Heart left ventricle (tissue), 16 donors: ENCODE measurements at places on chromosomes 7 and 10. TPM values are rescaled to one million over a fixed set of nuclear protein-coding genes. Genes with fewer than 3 reads are reported as not detected.

GRCh38 chr10:794382-794956 lies 105.0 kb upstream of the DIP2C start:
- peak; percentile 19 for DNase-seq

GRCh38 chr7:80781561-80781979 lies 137.3 kb downstream of the SEMA3C start:
- peak; percentile 46 for DNase-seq

GRCh38 chr10:35130663-35131062 lies 4.0 kb downstream of the CREM start:
- DNase-seq, result no peak

- DNase-seq, result no peak
Measured at GRCh38 chr10:52115823-52116222, 198.3 kb upstream of the DKK1 start.

GRCh38 chr10:62121187-62121530 lies 147.5 kb downstream of the RTKN2 start:
- no peak for DNase-seq

- no peak for DNase-seq
Measured at GRCh38 chr10:6643962-6644361, 63.9 kb upstream of the PRKCQ start.

GRCh38 chr10:44383749-44384600 lies 922 bp downstream of the CXCL12 start:
- peak; percentile 79 for DNase-seq

DNA sequence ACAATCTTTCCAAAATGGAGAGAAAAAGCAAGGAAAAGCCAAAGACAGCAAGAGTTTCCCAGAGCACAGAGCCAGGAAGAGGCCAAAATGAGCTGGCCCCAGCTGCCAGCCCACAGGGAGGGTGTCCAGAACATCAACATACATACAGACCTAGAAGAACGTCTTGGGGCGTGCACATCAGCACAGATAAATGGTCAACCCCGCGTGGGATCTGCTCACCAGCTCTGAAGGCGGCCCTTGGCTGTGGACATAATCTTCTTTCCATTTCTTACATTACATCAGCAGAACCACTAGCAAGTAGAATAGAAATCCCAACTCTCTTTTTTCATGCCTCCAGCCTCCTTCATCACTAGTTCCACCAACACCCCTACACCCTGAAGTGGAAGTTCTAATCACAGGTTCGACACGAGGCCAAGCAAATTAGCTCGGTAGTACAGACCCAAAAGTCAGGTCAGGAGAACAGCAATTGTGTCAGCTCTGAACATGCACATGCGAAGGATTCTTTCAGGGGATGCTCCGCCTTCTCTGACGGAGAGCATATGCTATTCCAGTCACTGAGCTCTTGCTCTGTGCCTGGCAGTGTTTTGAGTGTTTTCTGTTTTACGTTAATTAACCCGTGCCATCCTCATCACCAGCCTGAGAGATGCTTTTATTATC lies 16.4 kb downstream of the SH3PXD2A start:
- no peak for DNase-seq

GRCh38 chr7:84490661-84491060 lies 296.1 kb upstream of the SEMA3A start:
- DNase-seq, result no peak

- DNase-seq, result no peak
Measured at GRCh38 chr7:15780271-15780670, 93.8 kb upstream of the MEOX2 start.

GRCh38 chr7:44280636-44280992 lies 44.8 kb downstream of the CAMK2B start:
- no peak for DNase-seq

DNA sequence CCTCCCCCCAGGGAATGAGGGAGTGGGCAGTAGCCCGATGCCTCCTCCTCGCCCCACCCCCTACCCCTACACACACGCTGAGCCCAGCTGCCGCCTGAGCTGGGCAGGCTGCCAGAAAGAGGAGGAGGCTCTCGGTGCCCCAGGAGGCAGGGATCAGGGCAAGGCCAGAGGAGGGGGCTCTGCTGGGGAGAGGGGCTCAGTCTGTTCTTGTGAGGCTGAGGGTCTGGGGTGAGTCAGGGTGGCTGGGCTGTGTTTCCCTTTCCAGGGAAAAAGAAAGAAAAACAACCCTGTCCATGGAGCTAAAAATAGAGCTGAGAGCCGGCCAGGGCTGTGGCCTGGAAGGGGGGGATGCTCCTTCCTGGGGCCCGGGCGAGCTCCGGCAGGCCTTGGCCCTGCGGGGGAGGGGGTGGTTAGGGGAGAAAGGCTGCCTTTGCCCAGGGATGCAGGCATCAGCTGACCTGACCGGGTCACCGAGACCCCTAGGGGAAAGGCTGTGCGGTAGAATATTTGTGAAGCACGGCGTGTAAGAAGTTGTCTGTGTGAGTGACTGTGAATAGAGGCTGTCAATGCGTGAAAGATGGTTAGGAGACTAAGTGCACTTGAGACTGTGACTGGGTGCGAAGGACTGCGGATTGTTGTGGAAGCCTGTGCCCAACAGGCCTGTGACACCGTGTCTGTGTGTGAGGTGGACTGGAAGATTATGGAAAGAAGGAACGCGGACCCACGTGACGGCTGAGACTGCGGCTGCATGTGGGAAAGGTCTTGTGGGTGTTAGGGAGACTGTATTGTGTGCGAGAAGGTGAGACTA lies 1.2 kb upstream of the LZTS2 start:
- DNase-seq, result peak; percentile 91

GRCh38 chr10:90162271-90162853 lies 461.0 kb downstream of the KIF20B start:
- DNase-seq, result no peak

- DNase-seq, result no peak
Measured at GRCh38 chr7:19121977-19122588, 4.6 kb upstream of the TWIST1 start.

GRCh38 chr7:116583653-116584052 lies 58.8 kb downstream of the CAV1 start:
- DNase-seq, result no peak

- no peak for DNase-seq
Measured at GRCh38 chr7:27459021-27459730, 203.5 kb downstream of the HIBADH start.

DNA sequence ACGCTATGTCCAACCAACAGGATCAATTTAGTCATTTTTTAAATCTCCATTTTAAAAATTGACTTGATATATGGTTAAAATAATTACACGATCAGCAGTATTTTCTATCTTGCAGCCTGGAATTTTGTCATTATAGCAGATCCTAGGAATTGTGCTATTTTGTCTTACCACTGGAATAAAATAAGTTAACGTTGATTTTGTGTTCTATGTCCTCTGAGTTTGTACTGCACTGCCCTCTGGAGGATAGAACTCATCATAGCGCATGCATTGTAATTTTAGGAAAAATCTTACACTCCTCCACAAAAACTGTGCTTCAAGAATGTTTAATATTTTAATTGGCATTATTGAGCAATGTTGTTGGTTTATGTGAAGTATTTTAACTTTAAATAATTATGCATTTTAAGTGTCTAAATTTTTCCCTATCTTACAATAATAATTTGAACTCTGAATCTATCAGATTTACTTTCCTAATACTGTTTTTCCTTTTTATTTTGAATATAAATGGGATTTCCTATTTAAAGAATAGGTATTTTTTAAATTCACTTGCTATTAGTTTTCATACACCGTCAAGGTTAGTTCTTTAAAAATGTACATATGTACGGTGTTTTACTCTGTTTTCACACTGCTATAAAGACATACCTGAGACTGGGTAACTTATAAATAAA lies 220.1 kb downstream of the PPP1R3A start:
- no peak for DNase-seq

DNA sequence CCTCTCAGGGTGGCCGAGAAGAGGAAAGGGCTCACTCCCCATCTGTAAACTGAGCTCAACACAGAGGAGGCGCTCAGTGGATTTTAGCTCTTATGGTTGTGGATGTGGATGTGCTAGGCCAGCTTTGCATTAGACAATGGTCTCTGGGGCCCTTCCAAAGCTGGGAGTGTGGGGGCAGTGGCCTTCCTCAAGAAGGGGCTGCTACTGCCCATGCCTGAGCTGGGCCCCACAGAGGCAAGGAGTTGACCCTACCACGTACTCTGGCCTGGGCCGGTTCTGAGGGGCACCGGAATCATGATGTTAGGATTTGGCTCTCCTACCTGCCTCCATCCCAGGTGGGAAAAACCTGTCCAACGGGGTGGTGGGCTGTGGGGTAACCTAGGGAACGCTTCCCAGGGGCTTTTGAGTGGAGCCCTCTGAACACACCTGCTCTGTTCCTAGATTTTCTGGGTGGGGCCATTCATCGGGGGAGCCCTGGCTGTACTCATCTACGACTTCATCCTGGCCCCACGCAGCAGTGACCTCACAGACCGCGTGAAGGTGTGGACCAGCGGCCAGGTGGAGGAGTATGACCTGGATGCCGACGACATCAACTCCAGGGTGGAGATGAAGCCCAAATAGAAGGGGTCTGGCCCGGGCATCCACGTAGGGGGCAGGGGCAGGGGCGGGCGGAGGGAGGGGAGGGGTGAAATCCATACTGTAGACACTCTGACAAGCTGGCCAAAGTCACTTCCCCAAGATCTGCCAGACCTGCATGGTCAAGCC lies 11.5 kb downstream of the AQP1 start:
- no peak for DNase-seq

- no peak for DNase-seq
Measured at GRCh38 chr7:88692493-88692892, 67.0 kb upstream of the ZNF804B start.

DNA sequence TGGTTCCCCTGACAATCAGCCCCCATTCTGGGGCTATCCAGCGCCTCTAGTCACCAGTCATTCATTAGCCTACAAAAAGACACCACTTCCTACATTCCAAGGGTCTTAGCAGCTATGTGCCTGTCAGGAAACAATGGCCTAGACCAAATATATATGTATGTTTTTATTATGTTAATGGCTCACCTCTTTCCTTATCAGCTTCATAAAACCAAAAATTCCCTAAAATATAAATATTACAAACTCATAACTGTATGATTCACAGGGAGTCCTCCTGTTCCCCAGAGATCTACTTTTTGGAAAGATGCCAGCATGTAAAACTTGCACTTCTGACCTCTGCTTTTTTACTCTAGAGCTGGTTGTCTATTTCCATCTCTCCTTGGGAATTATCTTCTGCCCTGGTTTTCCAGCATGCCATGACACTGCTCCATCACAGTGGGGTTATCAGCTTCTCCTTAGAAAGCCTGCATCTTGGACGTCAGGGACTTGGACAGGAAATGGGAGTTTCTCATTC lies 79.2 kb downstream of the ABCA13 start:
- DNase-seq, result no peak

- no peak for DNase-seq
Measured at GRCh38 chr7:47663851-47664250, 81.9 kb upstream of the TNS3 start.

- DNase-seq, result no peak
Measured at GRCh38 chr10:7458556-7458955, 47.7 kb upstream of the SFMBT2 start.

DNA sequence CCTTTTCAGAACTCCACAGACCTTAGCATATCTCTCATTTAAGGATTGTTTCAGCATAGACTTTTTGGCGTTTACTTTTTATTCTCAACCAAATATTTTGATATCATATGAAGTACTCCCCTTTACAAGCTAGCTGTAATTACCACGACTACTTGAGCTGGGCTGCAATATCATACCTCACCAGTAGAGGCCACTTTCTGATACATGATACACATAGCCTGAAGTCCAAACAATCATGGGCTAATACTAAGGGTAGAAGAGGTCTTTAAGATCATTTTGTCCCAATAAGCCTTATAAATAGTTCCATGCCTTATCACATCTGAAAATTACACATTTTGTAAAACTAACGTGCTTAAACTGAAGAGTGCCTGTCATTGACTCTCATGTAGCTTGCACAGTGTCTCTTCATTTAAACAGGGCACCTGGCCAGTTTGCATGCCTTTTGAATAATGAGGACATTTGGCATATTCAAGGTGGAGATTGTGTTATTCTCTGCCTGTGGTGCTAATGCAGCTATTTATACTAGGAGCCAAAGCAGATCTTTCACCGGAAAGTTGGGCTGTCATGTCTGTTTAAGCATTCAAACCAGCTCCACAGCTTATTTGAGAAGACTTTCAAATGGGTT lies 403.7 kb upstream of the ZMIZ1 start:
- no peak for DNase-seq

DNA sequence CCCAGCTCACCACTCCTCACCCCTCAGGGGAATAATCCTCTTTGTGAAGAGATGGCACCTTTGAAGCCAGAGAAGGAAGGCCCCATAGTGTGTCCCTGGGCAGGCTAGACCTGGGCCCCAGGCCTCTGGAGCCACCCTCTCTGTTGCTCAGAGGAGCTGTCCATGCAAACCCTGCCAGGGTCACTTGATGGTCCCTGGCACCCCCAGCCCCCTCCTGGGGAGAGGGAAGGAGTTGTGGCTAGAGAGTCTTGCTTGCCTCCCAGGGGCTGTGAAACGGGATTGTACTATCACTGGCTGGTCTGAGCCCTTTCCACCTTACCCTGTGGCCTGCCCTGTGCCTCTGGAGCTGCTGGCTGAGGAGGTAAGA lies 5.8 kb downstream of the GHRHR start:
- no peak for DNase-seq

- no peak for DNase-seq
Measured at GRCh38 chr7:50826371-50827172, 43.9 kb upstream of the GRB10 start.

DNAH11 gene
- 0.06 TPM for total RNA-seq

SCIN gene
- 1.7 TPM for total RNA-seq

CRYGN gene
- not detected for total RNA-seq

FAM131B gene
- total RNA-seq, result 0.18 TPM

POMZP3 gene
- 6.9 TPM for total RNA-seq

IFIT1 gene
- total RNA-seq, result 18.5 TPM

MYPN gene
- 105 TPM for total RNA-seq

ACSL5 gene
- total RNA-seq, result 9.0 TPM

EPDR1 gene
- total RNA-seq, result 50.3 TPM

MRLN gene
- total RNA-seq, result not detected
